CD4-positive, alpha-beta T cell treated with Interleukin-6 at 100 ng/mL for 8 hours (primary cell): ENCODE measurements at places on chromosomes 12 and 14.

DNA sequence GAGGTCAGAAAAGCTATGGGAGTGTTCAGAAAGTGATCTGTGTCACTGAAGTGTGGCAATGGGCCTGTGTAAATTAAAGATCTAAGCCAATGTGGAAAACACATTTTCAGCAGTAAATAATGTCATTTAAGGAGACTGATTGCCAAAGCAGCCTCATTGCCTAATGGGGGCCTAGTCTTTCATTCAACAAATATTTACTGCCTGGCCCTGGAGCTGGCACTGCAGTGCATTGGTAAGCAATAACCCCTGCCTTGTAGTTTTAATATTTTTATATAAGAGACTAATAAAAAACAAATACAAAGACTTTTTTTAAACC is 326.6 kb downstream of the BTG1 start:
- no peak for DNase-seq

DNA sequence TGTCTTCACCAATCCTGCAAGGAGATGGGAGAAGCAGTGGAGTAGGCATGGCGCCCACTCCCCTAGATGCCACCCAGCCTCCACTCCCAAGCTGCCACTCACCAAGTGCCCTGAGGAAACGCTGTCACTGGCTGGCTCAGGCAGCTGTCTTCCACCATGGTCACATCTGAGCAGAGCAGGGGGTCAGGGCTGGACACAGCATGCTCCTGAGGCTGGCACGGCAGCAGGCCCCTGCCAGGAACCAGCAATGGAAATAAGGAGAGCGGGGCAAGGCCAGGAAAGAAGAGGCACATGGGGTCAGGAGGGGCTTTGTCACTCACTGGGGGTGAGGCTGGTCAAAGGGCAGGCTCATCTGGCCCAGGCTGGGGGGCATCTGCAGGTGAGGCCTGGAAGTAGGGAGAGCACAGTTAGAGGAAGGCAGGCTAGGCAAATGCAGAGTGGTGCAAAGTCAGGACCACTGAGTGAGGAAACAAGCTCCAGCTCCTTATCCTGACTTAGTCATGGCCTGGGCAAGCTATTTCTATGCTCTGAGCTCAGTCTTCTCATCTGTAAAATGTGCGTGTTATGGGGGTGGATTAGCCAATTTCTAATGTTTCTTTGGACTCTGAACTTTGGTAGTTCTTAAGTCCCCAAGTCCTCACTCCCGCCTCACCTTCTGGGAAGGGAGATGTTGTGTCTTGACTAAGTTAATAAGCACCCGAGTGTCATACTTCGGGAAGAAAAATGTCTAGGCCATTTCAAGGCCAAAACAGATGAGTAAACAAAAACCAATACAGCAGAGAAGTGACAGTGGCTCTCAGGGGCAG is 8.0 kb downstream of the NAB2 start:
- DNase-seq, result no peak

DNA sequence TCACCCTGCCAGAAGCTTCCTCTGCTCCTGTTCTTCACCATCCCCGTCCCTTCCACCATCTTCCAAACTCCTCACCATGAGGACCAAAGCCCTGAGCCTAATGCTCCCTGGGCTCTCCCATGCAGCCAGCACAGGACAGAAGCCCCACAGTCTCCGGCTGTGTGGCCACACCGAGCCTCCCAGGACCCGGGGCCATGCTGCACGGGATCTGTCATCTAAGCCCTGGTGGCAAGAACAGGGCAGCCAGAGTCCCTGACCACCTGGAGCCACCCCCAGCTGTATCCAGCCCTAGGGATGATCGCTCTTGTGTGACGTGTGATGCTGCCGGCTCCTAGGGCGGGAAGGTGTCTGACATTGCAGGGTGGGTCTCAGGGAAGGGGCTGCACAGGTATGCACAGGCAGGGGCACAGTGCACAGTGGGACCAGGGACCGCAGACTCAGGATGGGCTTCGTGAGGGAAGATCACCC is 8.1 kb downstream of the TMEM179 start:
- DNase-seq, result no peak

DNA sequence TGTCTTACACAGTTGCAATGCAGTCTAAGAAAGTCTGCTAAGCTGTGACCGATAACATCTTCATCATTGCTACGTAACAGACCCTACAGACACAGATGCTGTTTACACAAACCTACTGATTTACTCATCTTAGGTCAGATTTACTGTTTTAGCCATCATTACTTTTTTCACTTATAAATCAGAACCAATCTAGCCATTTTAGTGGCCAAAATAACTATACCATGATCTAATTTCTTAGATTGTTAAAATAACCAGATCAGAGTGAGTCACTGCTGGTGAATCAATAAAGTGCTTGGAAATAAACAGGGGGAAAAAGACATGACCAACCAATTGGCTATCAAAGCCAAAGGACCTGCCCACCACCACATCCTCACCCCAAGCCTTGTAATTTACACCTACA is 57.0 kb upstream of the FOXN3 start:
- no peak for DNase-seq

DNA sequence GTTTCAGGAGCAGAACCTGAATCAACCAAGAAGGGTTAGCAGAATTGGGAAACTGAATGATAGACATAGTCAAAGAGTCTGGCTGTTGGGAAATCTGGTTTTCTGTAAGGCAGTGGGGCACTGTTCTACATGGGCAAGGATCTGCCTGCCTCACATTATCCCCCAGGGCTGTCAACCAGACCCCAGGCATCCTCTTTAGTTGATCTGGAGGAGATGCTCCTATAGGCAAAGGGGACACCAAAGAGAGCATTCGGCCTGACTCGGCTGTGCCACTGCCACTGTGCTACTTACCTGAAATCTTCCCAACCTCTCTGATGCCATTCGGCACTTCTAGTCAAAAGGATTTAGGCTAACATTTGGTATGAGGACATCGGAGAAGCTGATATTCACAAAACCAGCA is 4.1 kb downstream of the ISCU start:
- DNase-seq, result no peak

- DNase-seq, result no peak
These were observed 36.3 kb downstream of the FOXA1 start for GRCh38 chr14:37558740-37559139.

GRCh38 chr14:61106959-61107641 is 126.1 kb downstream of the SLC38A6 start:
- no peak for DNase-seq

DNA sequence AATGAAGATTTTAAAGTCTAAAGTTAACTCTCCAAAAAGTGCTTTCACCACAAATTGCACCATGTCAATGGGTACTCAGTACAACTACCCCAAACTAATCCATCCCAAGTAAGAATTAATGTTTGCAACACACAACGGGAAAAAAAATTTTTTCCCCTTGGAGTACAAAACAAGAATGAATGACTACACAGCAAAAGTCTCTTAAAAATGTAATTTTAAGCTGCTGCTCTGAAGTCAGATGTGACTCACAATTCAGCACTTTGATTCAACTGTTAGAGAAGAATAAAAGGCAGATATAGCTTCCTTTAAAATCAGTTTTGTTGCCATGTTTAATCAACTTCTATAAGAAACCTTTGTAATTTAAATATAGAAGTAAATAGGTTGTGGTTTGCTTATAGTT is 42.5 kb upstream of the VPS33A start:
- DNase-seq, result no peak

DNA sequence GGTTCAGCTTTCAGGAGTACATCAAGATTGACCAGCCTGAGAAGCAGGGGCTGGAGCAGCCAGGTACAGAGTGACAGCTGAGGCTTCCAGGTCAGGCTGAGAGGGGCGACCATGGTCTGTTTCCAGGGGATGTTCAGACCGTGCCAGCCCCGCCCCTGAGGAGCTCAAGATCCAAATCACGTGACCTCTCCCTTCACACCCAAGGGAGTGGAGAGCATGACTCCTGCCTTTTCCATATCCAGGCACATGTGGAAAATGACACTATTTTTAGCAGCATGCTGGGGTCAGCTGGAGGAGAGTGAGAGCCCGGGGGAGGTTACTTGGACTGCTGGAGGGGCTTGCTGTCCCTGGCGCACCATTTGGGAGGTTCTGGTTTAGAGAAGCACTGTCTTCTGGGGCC is 92.7 kb downstream of the B4GALNT3 start:
- DNase-seq, result no peak

DNA sequence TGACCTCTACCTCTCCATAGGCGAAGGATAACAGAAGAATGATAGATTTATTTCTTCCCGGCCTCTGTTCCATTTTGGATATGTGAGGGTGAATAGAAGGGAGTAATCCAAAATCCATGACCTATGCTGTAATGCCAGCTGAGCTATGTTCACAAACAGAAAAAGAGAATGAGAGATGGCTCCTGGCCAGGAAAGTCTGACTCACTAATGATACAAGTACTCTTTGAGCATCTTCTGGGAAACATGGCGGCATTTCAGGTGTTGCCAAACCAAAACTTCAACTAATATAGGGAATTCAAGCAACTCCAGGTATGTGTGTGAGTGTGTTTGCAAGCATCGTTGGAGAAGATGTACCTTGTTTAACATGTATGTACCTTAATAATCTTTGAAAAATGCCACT is 55.1 kb downstream of the MED13L start:
- DNase-seq, result no peak

DNA sequence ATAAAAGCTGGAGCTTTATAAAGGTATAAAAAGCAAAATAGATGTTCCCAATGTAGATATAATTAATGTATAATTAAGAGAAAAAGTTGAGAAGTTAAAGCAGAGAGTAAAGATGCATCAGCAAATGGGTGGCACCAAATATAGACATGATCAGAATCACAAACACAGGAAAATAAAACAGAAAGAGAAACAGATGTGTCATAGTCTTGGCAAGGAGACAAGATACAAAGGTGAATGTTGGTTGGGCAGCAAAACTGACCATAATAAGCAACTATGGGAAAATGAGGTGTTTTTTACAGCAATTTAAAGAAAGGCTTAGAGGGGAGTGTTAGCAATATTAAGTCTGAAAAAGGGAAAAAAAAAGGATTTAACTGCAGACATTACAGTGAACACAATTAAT is 135.4 kb upstream of the CLEC14A start:
- no peak for DNase-seq

GRCh38 chr12:12736759-12737676 is 19.9 kb downstream of the CDKN1B start:
- peak; percentile 66 for DNase-seq

DNA sequence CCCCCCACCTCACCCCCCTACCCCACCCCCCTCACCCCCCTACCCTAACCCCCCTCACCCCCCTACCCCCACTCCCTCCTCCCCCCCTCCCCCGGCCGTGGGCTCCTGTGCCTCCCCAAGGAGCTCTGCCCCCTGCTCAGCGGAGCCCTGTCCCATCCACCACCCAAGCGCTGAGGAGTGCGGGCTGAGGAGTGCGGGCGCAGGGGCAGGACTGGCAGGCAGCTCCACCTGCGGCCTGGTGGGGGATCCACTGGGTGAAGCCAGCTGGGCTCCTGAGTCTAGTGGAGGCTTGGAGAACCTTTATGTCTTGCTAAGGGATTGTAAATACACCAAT is 2.3 kb upstream of the JPH4 start:
- DNase-seq, result no peak

- peak; percentile 69 for DNase-seq
These were observed 1196.9 kb downstream of the VRK1 start for GRCh38 chr14:97994020-97994531.

DNA sequence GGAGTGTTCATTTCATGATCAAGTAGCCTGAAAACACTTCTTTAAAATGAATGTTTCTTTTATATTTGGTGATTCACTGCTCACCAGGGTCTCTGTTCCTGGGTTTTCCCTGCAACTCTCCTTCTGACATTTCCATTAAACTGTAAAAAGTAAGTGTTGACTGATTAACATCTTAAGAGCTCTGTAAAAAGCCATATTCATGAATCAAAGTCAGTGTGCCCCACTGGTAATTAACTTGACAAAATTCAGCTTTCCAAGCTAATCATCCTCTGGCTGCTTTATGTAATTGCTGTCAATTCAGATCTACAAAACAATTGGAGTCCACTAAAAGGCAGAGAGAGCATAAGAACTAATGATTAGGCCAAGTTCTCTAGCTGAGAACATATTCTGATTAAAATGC is 41.6 kb downstream of the CNTN1 start:
- DNase-seq, result no peak

DNA sequence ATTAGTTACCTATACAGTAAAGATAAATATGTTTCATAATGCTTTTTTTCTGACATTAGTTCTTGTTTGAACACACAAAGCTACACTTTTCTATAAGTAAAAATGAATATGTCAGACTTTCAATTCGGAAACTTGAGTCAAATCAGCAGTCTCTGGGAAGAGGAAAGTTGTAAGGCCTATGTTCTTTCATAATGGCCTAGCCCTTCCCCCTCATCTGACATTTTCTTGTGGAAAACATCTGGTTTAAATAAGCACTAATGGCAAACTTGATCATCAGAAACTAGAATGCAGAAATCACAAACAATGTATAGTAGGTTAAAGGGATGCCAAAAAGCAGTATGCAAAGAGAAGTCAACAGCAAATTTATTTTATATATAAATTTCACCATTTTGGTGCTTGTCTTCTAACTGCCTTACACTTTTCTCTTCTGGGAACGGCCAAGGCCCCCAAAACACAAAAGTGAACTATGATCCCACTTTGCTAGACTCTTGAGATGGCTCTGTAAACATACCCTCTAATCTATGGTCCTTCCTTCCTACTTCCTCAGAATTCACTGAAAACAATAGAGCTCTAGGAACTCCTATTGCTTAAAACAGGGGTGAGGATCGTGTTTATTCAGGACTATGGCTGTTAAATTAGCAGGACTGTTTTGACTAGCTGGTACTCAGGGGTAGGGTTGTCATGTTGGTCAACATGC is 444.1 kb downstream of the RAD51B start:
- no peak for DNase-seq

- no peak for DNase-seq
These were observed 13.9 kb downstream of the MYL2 start for GRCh38 chr12:110906516-110906915.

GRCh38 chr12:98870504-98870903 is 225.4 kb downstream of the APAF1 start:
- no peak for DNase-seq

GRCh38 chr14:30251017-30251416 is 307.9 kb upstream of the G2E3 start:
- no peak for DNase-seq

DNA sequence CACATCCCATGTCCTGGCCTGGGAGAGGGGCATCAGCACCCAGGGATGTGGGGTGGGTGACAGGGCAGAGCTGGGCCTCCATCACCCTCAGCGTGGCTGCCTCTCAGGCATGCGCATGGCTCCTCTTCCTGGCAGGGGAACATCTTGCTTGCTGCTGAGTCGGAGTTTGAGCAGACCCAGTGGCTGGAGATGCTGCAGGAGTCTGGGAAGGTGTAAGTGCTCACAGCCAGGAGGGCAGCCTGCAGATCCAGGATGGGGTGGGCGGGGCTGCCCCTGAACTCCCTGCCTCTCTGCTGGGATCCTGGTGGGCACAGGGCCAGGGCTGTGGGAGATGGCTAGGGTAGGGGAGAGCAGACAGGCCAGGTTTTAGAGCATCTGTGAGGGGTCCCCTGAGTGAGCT is 16.2 kb downstream of the PLEKHD1 start:
- no peak for DNase-seq

GRCh38 chr14:51525739-51526138 is 126.0 kb upstream of the FRMD6 start:
- DNase-seq, result no peak

GRCh38 chr14:69034612-69035262 is 55.6 kb upstream of the ACTN1 start:
- no peak for DNase-seq
